ENCODE measurements at places on chromosomes 5 and 9. TPM values are rescaled to one million over a fixed set of nuclear protein-coding genes. Genes with fewer than 3 reads are reported as not detected.

Gene SV2C
- not detected for total RNA-seq

Gene TLX3
- not detected for total RNA-seq

Gene PLCXD3
- 79.3 TPM for total RNA-seq

Gene NTRK2
- total RNA-seq, result 4.5 TPM

Gene TMEM174
- not detected for total RNA-seq

Gene TMEFF1
- not detected for total RNA-seq

Gene TAS2R1
- total RNA-seq, result not detected

Gene ECM2
- 5.6 TPM for total RNA-seq

Gene RNF208
- total RNA-seq, result 24.8 TPM

Gene TAF11L5
- total RNA-seq, result not detected

Gene MRPL36
- total RNA-seq, result 65.5 TPM

Gene ASTN2
- total RNA-seq, result 6.4 TPM

Gene KDM4C
- 14.2 TPM for total RNA-seq

Gene SOHLH1
- not detected for total RNA-seq
